Aortic smooth muscle cell (primary cell): ENCODE measurements at places on chromosomes 12 and 14. TPM values are rescaled to one million over a fixed set of nuclear protein-coding genes. Genes with fewer than 3 reads are reported as not detected.

The ANO2 gene
- 0.13 TPM in 1 of 2 replicates, not detected in the other for total RNA-seq

The PMCH gene
- total RNA-seq, result 3.4 TPM in 1 of 2 replicates, not detected in the other

The RNASE1 gene
- 3.6 and 7.1 TPM in 2 replicates for total RNA-seq

The TAS2R7 gene
- not detected in 2 replicates for total RNA-seq

The PKP2 gene
- 0.06 TPM in 1 of 2 replicates, not detected in the other for total RNA-seq

The ARPC3 gene
- total RNA-seq, result 204 and 243 TPM in 2 replicates

The SIX6 gene
- total RNA-seq, result not detected in 2 replicates

The SALL2 gene
- total RNA-seq, result 1.5 and 2.1 TPM in 2 replicates

The NTN4 gene
- total RNA-seq, result 296 and 347 TPM in 2 replicates

The AKAP6 gene
- 9.1 and 65.5 TPM in 2 replicates for total RNA-seq

The SFSWAP gene
- total RNA-seq, result 20.2 and 21.3 TPM in 2 replicates

The ESRRB gene
- under 0.01 and 0.06 TPM in 2 replicates for total RNA-seq

The KLRC2 gene
- not detected in 2 replicates for total RNA-seq

The AMN1 gene
- 18.0 and 20.6 TPM in 2 replicates for total RNA-seq

The RD3L gene
- total RNA-seq, result not detected in 2 replicates

The PLEKHG7 gene
- 0.13 TPM in 1 of 2 replicates, not detected in the other for total RNA-seq

The CMKLR1 gene
- total RNA-seq, result 6.5 and 15.3 TPM in 2 replicates

The CLEC7A gene
- not detected in 2 replicates for total RNA-seq

The NEUROD4 gene
- not detected in 2 replicates for total RNA-seq
